ENCODE measurements at places on chromosomes 16 and 17. TPM values are rescaled to one million over a fixed set of nuclear protein-coding genes. Genes with fewer than 3 reads are reported as not detected.

The TIMP2 gene
- 196 TPM for total RNA-seq

The WDR45B gene
- total RNA-seq, result 46.8 TPM

The ZP2 gene
- not detected for total RNA-seq

The SLC2A4 gene
- total RNA-seq, result 0.85 TPM

The ENPP7 gene
- 0.18 TPM for total RNA-seq

The DNAH17 gene
- total RNA-seq, result 0.64 TPM

The CD300LB gene
- total RNA-seq, result 1.6 TPM

The MLYCD gene
- 6.6 TPM for total RNA-seq

The KIF2B gene
- total RNA-seq, result not detected

The HOXB5 gene
- total RNA-seq, result 4.2 TPM

The ANKRD11 gene
- 98.2 TPM for total RNA-seq

The CEP295NL gene
- 1.6 TPM for total RNA-seq

The CORO6 gene
- 3.9 TPM for total RNA-seq

The CRYBA1 gene
- total RNA-seq, result not detected

The FBXO39 gene
- not detected for total RNA-seq

The KRT9 gene
- not detected for total RNA-seq

The SCARF1 gene
- 24.8 TPM for total RNA-seq

The MVD gene
- total RNA-seq, result 154 TPM

The CTRB1 gene
- not detected for total RNA-seq

The IST1 gene
- 175 TPM for total RNA-seq

The FBF1 gene
- total RNA-seq, result 13.1 TPM

The TRPV3 gene
- total RNA-seq, result 0.58 TPM

The HS3ST2 gene
- 6.4 TPM for total RNA-seq

The WDR81 gene
- total RNA-seq, result 44.2 TPM

The C17orf67 gene
- total RNA-seq, result 3.1 TPM

The ATP2C2 gene
- total RNA-seq, result 52.8 TPM

The CLEC19A gene
- 0.39 TPM for total RNA-seq

The MAP2K6 gene
- 10.9 TPM for total RNA-seq

The ALOXE3 gene
- 0.23 TPM for total RNA-seq

The IRX3 gene
- total RNA-seq, result 42.0 TPM

The CCL17 gene
- 1.1 TPM for total RNA-seq

The NACA2 gene
- not detected for total RNA-seq

The DOC2A gene
- 2.5 TPM for total RNA-seq

The PDILT gene
- not detected for total RNA-seq

The HOXB8 gene
- total RNA-seq, result 0.39 TPM

The KRTAP4-3 gene
- not detected for total RNA-seq

The AURKB gene
- total RNA-seq, result 2.7 TPM

The CRYM gene
- total RNA-seq, result 9.0 TPM

The LGALS9B gene
- 0.20 TPM for total RNA-seq

The ZNF598 gene
- 45.9 TPM for total RNA-seq

The EMC6 gene
- 37.6 TPM for total RNA-seq

The CDRT4 gene
- total RNA-seq, result 6.1 TPM

The WSCD1 gene
- 3.9 TPM for total RNA-seq

The SDR42E1 gene
- 9.3 TPM for total RNA-seq

The C16orf92 gene
- total RNA-seq, result not detected

The KRT36 gene
- total RNA-seq, result not detected

The MEIOB gene
- not detected for total RNA-seq

Data from left lung (tissue), 14 donors.